ENCODE measurements at places on chromosomes 5 and 9.

DNA sequence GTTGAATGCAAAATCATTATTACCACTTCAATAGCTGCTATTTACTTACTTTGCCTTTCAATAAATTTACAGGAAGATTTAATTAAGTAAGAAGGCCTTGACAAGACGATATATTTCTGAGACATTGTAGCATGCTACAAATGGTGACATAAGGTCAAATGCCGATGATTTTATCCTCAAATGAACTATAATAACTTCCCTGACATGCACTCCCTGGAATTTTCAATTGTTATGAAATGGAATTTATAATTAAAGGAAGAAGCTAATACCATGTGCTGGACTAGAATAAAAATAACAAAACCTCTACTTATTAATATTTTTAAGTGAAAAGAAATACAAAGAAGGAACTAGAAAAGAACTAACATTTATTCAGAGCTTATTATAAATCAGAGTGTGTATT is 30.2 kb upstream of the ITGA1 start:
- peak; percentile 2 for DNase-seq

DNA sequence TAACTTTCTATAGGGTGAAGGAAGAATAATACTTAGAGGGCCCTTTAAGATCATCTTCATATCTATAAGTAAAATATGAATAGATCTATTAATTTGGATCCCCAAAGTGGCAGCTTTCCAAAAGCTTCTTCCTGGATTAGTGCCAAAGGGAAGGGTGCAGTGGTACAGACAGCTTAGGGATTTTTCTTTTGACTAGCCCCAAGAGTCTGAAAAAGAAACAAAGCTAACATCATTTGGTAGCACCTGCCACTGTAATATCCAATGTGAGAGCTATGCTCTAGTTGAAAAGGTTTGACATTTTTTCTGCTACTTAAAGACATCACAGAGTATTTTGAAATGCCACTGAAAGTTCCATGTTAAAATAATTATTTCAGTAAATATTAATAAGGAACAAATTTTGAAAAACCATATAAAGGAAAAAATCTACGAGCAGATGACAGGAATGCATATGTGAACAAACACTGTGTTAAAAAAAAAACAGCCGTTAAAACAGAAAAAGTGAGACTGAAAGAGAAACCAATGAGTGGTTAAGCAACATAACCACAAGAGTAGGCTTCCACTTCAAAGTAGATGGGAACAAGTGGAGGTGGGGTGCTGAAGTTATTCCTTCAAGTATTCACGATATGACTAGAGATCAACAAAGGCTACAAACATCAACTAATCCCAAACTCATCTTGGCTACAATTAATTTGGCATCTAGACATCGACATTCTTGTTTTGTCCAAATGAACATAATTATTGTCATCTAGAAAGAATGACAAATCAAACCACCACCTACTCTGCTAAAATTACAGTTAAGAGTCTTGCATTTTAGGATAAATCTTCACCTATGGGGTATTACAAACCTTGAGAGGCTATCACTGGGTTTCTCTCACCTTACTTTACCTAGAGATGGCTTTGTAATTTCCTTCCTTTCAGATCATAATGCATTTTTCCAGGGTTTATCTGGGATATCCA is 137.5 kb downstream of the CPLANE1 start:
- DNase-seq, result no peak

DNA sequence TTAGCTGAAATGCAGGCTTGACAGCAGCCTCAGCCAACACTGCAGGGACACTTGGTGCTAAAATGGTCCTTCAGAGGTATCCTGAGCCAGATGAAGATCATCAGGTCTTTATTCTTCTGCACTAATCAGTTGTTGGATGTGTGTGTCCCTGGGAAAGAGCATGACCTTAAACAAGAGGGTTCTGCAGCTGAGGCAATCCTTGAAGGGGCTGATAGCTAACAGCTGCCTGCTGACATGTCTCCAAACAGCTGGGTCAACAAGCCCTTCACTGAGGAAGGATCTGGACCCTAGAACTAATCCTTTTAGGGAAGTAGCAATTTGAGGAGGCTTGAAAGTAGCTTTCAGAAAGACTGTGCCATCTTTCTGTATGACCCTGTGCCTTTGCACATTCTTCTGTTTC is 376.3 kb upstream of the ACTBL2 start:
- DNase-seq, result no peak

- DNase-seq, result no peak
Observed at GRCh38 chr9:112076814-112077213, 98.3 kb downstream of the SUSD1 start.

- DNase-seq, result no peak
Observed at GRCh38 chr9:9819886-9820285, 792.9 kb downstream of the PTPRD start.

GRCh38 chr5:10793785-10794184 is 32.8 kb upstream of the DAP start:
- no peak for DNase-seq

All from trophoblast cell (in vitro differentiated cells and primary cell).